Esophagus squamous epithelium (tissue), 5 donors: ENCODE measurements at places on chromosomes 4 and X. TPM values are rescaled to one million over a fixed set of nuclear protein-coding genes. Genes with fewer than 3 reads are reported as not detected.

DNA sequence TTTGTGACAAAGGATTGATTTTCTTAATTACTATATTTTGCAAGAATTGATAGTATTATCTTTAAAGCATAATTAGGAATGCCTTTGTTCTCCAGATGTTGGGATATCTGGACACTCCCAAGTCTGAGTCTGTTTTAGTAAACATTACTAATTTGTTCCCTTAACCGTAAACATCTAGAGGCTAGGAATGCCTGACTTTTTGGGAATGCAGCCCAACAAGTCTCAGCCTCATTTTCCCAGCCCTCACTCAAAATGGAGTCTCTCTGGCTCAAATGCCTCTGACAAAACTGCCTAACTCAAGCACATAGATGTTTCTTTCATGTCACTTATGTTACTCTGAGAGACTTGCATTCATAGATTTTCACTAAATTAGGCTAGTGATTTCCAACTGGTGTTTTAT, 297.0 kb upstream of the CLNK start:
- no peaks in the 10 kb centered on the region for H3K36me3 ChIP-seq
- H3K4me3 ChIP-seq: no peak overlapping the region
- H3K27ac ChIP-seq: no peak overlapping the region
- peaks cover 14% of the 10 kb centered on the region for H3K4me1 ChIP-seq

- peaks cover 6% of the 10 kb centered on the region for H3K4me1 ChIP-seq
- DNase-seq: no peak
- no peaks in the 10 kb centered on the region for H3K27me3 ChIP-seq
Measured at GRCh38 chr4:122156819-122157218, 4.7 kb downstream of the BLTP1 start.

Gene TECRL
- not detected for total RNA-seq

DNA sequence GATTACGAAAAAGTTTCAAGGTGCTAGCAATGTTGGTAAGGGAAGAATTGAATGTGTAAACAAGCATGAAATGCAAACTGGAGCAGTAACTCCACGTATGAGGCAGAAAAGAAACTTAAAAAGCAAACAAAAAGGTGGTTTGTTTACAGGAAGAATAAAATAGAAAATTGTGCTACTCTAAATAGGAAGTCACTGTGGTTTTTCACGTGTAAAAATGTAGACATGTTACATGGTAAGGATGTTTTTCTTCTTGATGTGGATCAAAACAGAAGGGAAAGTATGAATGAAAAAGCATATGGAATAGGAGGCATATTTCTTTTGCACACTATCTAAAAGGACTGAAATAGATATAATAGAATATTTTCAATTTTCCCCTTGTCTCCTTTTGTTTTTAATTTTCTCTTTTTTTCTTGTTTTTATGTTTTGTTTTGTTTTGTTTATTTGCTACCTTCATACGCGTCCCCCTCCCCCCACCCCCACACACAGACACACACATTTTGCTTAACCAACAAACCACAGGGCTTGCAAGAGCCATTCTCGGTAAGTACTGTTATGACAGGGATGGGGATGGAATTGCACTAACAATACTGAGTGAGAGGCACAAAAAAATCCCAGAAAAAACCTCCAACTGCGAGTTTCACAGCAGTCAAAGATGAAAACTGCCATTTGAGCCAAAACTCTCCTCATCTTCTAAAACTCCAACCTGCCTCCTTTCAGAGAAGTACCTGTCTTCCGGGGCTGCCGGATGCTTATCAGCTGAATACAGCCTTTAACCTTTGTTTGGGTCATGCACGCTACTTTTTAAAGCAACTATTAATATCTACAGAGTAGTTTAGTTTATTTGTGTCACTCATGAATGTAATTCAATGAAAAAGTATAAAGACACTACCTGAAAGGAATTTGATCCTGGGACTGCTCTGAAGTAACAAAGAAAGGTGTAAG, 135.8 kb downstream of the IL15 start:
- H3K4me3 ChIP-seq: no peak overlapping the region
- H3K4me1 ChIP-seq: peaks cover 8% of the 10 kb centered on the region
- H3K27ac ChIP-seq: no peak overlapping the region
- DNase-seq: no peak

DNA sequence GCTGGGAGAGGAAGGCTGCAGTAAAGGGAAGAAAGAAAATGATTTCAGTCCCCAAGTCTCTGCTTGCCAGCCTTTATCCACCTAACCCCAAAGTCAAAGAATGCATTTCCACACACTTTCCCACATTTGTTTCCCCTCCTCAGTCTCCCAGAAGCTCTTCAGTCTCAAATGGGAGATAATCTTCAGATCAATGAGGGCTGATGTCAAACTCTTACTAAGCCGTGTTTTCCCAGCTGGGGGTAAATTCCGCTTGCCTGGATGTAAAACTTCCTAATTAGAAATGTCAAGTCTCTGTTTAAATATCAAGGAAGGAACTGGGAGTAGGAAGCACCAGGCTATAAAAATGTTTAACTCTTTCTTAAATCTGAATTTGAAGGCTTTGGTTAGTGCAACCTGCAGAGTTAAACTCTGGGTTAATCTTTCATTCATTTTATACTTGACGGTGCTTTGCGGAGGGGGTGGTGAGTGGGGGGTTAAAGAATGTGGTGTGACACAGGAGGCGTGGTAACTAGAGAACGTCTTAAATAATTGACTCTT, 601.4 kb upstream of the ACTRT1 start:
- DNase-seq: no peak
- no peaks in the 10 kb centered on the region for H3K36me3 ChIP-seq
- H3K4me3 ChIP-seq: no peak overlapping the region
- no peak overlapping the region for H3K27ac ChIP-seq
- H3K27me3 ChIP-seq: no peaks in the 10 kb centered on the region

DNA sequence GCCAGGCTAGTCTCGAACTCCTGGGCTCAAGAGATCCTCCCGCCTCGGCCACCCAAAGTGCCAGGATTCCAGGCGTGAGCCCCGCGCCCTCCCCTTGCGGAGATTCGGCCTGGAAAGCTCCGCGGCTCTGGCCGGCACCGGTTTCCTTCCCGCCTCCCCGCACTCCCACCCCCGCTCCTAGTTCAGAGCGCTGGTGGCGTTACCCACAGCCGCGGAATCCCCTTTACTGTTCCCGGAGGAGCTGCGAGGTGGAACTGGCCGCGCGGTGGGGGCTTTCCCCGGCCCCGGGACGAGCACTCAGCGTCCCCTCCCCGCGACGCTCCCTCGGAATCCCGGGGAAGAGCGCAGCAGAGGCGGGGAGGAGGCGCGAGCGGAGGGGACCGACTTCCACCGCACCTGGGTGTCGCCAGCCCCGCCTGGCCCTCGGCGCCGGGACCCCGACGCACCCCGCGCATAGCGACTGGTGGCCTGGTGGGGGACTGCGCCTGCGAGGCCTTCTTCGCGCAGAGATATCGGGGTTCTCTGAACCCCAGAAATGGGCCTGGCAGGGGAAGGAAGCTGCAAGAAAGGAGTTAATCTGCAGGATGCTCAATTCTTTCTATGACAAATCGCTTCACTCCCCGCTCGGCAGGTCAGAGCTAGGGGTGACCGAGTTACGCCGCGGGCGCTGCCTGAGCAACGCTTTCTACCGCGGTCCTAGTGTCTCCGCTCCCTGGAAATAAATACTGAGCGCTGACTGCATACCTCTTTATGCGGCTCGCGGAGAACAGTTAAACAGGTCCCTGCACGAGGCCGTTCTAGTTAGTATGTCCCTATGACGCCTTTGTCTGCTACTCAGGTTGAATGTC, 14.6 kb upstream of the SLC25A4 start:
- H3K4me1 ChIP-seq: peaks cover 23% of the 10 kb centered on the region
- no peaks in the 10 kb centered on the region for H3K27me3 ChIP-seq
- no peak overlapping the region for H3K27ac ChIP-seq
- no peak for DNase-seq
- no peaks in the 10 kb centered on the region for H3K36me3 ChIP-seq

- DNase-seq: no peak
- H3K27me3 ChIP-seq: no peaks in the 10 kb centered on the region
- no peak overlapping the region for H3K27ac ChIP-seq
- H3K4me1 ChIP-seq: no peaks in the 10 kb centered on the region
- no peaks in the 10 kb centered on the region for H3K36me3 ChIP-seq
Measured at GRCh38 chr4:174181827-174182226, 101.6 kb downstream of the FBXO8 start.
